D341Med (cell line): ENCODE measurements at places on chromosomes 6 and 20.

DNA sequence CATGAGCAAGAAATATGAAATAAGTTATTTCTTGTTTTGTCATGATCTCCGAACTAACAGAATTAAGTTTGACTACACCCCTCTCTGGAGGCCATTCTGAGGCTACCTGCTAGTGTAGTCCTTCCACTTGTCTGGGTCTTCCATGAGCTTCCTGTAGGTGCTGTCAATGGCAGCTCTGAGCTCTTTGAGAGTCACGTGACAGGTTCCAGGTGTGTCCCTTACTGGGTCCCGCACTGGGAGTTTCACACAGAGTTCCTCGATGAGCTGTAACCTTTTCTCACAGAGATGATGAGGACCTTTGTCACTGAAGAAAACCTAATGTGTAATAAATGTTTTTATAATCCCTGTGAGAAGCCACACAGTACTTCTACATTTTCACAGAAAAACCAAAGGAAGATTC lies 186.6 kb downstream of the SYNE1 start:
- no peak for DNase-seq

GRCh38 chr6:53032849-53033248 lies 32.4 kb upstream of the FBXO9 start:
- no peak for DNase-seq

DNA sequence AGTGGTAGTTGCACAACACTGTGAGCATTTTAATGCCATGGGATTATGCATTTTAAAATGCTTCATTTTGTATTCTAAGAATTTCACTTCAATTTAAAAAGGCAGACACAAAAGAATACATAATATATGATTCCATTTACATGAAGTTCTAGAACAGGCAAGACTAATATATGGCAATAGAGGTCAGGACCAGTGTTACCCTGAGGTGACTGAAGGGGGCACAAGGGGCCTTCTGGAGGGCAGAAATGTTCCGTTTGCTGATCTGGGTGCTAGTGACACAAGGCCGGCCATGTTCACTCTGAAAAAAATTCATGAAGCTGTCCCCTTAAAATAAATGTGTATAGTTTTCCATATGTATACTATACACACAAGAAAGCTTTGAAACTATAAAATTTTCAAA lies 28.5 kb downstream of the TASP1 start:
- DNase-seq, result no peak

- DNase-seq, result no peak
Measured at GRCh38 chr6:115133790-115134189, 791.0 kb upstream of the HS3ST5 start.

DNA sequence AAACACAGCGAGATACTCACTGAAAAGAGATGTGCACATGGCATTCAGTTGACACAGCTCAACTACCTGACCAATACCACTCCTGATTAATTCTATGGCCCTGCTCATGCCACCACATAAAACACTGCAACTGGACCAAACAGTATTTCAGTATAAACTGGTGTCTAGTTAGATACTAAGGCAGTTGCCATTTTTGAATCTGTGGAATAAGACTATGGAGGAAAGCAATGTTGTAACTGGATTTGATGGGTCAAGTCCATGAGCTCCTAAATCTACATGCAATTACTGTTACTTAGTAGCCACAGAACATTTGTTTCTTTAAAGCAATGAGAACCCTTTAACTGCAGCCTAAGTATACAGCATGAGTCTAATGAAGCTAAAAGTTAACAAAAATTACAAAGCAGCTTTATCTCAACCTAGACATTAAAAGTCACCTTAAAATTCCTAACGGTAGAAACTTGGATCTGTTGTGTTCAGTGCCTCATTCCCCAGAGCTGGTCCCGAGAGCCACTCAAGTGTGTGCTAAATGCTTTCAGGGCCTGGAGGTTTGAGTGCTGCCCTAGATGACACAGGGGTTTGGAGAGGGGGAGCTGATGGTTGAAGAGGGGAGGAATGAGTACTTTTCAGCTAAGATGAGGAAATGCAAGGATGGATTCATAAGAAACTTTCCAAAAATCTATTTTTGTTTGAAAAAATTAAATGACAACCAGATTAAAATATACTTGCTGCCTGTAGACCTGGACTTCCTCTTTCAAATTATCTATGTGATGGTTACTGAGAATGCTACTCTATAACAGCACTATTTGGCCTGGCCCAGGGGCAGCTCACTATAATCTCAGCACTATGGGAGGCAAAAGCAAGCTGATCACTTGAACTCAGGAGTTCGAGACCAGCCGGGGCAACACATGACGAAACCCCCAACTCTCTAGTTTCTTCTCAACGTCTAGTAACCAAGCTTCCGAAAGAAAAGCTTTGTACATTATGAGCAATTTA lies 15.6 kb downstream of the SNX5 start:
- no peak for DNase-seq

- DNase-seq, result no peak
Measured at GRCh38 chr6:84379142-84379541, 151.7 kb upstream of the CEP162 start.

DNA sequence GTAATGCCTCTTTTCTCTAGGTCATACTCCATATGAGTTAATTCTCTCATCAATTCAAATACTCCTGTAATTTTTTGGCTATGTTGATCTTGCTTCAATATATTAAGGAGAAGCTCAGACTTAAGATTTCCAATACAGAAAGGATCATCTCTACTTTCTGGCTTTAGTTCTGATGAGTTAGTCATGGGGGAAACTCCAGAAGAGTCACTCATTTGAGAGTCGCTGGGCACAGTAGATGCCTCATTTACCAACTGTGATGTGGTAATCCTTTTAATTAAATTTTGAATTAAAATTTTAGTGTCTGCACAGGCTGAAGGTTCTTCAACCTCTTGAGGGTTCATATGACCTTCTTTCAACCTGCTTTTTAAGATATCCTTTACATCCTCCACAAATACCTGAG lies 38.5 kb downstream of the DST start:
- no peak for DNase-seq

- DNase-seq, result no peak
Measured at GRCh38 chr6:15818491-15818890, 155.7 kb upstream of the DTNBP1 start.

DNA sequence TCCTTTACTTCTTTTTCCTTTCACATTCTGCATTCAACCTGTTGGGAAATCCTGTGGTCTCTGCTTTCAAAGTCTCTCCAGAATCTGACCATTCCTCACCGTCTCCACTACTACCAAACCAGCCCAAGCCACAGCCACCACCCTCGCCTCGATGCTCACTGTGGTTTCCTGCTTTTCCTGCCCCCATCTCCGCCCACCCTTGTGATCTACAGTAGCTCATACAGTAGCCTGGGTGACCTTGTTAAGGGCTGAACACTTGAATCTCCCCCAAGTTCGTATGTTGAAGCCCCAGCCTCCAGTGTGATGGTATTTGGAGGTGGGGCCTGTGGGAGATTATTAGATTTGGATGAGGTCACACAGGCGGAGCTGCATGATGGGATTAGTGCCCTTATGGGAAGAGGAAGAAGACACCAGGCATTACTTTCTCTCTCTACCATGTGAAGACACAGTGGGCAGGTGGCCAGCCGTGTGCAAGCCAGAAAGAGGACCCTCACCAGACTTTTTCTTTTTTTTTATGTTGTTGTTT lies 189.0 kb upstream of the UST start:
- DNase-seq, result no peak

DNA sequence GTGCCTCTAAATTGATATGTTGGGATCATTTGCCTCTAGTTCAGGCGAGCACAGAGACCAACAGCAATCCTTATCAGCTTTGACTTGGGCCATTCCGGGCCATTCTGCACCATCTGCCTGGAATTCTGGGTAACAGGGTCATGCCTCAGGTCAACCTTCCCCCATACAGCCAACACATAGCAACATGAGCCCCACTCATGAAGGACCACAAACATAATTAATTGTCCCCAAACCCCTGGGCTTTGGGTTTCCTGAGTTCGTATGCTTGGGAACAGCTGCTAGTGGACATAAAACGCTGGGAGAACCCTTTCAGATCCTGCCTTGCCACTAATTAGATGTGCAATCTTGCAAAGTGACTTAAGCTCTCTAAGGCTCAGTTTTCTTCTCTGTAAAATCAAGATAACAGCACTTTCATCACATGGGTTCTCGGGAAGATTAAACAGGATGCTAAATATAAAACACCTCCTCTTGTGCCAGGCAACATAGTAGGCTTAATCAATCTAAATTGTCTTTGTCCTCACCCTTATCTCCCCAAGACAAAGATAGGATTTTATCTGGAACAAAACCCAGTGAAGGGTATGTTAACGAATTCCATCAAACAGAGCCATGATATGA lies 426.5 kb downstream of the CD83 start:
- no peak for DNase-seq

GRCh38 chr20:43514648-43514999 lies 7.1 kb downstream of the L3MBTL1 start:
- no peak for DNase-seq

- peak; percentile 65 for DNase-seq
Measured at GRCh38 chr6:64012351-64013001, 376.9 kb downstream of the PHF3 start.

GRCh38 chr6:142898927-142899895 lies 45.8 kb downstream of the HIVEP2 start:
- no peak for DNase-seq

DNA sequence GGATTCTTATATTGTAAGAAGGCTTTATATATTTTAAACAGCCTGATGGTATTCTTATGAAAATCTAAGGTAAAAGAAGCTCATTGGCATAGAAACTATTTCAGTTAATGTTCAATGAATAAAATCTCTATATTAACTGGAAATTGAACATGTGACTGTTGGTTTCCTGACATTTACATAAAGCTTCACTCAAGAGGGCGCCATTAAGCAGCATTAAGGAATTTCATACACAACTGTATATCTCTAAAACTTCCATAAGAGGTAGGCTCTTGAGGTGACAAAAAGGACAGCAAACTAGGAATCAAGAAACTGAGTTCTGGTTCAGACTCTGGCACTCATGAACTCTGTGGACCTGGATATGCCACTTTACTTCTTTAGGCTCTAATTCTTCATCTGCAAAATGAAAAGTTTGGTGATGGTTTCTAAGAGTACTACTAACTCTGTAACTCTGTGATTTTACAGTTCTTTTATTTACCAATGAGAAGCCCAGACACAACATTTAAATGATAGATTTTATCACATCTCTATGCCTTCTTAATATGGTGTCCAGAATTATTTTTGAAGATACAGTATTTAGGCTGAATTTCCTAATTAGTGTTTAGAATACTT lies 147.5 kb downstream of the FLRT3 start:
- DNase-seq, result no peak

- no peak for DNase-seq
Measured at GRCh38 chr6:160978141-160978901, 13.2 kb upstream of the MAP3K4 start.

GRCh38 chr20:33232486-33233072 lies 3.2 kb upstream of the BPIFA1 start:
- DNase-seq, result no peak

GRCh38 chr6:56356426-56356825 lies 109.0 kb upstream of the COL21A1 start:
- DNase-seq, result no peak

GRCh38 chr6:18532139-18532538 lies 145.0 kb downstream of the RNF144B start:
- DNase-seq, result no peak

DNA sequence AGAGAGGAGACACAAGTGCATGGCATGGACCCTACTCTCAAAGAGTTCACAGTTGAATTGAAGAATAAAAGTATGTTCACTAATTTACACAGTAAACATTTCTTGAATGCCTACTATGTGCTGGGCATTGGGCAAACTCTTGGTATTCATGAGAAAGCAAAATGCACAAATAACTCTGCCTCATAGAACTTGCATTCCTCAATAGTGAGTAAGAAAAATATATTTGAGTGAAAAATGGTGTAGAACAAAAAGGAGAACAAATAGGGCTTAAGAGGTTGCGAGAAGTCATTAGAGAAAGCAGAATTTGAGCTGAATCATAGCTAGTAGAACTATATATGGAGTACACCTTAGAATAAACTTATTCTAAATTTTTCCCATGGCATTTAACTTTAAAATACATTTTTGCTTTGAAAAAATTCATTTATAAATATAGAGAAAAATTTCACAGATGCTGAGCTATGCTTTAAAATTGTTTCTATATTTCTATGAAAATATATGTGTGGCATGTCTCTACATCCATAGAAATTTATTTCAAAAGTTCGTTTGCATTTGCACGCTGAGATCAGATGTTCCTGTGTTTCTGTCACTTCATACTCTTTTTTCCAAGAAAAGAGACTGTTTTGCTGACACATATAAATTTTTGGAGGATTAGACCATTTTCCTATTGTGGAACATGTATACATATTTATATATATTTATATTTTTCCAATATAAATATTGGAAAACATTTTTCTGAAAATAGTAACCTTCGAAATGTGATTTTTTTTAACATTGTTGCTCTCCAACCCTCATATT lies 236.1 kb downstream of the KCNQ5 start:
- DNase-seq, result no peak

DNA sequence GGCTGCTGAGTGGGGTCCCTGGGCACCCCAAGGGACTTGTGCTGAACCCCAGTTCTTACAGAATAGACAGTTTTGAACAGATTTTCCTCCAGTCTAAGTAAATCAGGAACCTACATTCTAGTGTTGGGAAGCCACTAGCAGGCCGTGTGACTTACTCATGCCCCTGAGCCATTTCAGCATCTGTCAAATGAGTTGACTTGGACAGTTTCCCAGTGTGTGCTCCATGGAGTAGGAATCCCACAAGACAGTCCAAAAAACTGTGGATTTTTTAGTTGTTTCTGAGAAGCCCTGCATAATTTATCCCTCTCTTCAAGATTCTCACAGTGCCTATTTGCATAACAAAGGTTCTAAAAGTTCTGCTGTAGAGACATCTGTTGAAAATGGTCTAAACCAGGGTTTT lies 2.1 kb downstream of the GABRR2 start:
- DNase-seq, result no peak

GRCh38 chr6:11248974-11249761 lies 16.7 kb upstream of the NEDD9 start:
- no peak for DNase-seq

GRCh38 chr6:91087908-91088307 lies 501.0 kb upstream of the MAP3K7 start:
- DNase-seq, result no peak

- no peak for DNase-seq
Measured at GRCh38 chr20:49323622-49324238, 45.9 kb upstream of the ZNFX1 start.

DNA sequence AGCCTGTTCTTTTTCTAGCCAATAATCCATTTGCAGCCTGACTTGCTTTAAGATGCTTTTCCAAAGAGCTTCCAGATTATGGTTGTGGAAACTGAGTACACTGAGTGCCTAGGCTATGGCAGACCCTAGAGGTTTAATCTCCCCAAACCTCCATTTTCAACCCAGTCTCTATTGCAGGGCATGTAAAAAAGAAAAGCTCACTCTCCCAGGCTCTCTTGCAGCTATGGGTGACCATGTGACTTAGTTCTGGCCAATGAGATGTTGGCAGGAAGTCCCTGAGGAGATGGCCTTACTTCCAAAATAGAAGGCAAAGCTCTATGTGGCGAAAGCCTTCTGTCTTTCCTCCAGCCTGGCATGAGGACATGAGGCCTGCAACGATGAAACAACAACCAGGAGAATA lies 3.8 kb downstream of the PDRG1 start:
- no peak for DNase-seq

GRCh38 chr6:30730601-30731435 lies 10.7 kb downstream of the TUBB start:
- DNase-seq, result peak; percentile 93
